ENCODE measurements at places on chromosomes 1 and 21. TPM values are rescaled to one million over a fixed set of nuclear protein-coding genes. Genes with fewer than 3 reads are reported as not detected.

DNA sequence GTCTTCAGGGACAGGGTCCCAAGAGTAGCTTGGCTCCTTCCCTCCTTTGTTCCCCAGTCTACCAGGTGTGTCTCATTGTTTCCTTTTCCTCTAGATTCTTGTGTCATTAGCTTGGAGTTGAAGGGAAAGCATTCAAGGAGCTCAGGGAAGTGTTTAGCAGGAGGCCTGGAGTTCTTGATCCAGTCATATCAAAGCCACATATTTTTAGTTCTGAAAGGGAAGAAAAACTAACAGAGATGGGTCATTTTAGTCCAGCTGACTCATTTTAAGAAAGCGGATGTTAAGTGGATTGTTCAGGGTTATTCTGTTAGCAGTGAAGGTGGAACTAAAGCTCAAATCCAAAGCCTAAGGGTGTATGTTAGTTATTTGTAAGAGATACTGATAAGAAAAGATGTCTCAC, 721 bp downstream of the C1orf54 start:
- no peak for DNase-seq

PRELP gene
- 128 TPM for total RNA-seq

DNA sequence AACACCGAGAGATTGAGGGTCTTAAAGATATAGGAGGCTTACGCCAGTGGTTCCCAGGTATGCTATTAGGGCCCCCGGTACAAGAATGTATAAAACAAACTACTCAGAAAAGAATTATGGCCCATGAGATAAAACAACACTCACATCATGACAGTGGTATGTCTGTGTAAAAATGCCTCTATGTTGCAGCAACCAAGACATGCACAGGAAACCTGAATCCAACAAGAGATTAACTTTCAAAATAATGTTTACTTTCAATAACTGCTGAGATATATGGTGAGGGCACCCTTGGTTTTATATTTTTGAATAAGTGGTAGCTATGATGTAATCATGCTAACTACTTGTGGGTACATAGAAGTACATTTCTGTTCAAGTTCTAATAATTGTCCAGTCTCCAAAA, 74.9 kb downstream of the PUM1 start:
- no peak for DNase-seq

- no peak for DNase-seq
Measured at GRCh38 chr1:116234429-116234828, 123.2 kb downstream of the MAB21L3 start.

POFUT2 gene
- 38.3 TPM for total RNA-seq

- DNase-seq: no peak
Measured at GRCh38 chr1:234538062-234538731, 59.2 kb upstream of the TARBP1 start.

GRCh38 chr1:28200234-28200873, 23.9 kb upstream of the PTAFR start:
- no peak for DNase-seq

DNA sequence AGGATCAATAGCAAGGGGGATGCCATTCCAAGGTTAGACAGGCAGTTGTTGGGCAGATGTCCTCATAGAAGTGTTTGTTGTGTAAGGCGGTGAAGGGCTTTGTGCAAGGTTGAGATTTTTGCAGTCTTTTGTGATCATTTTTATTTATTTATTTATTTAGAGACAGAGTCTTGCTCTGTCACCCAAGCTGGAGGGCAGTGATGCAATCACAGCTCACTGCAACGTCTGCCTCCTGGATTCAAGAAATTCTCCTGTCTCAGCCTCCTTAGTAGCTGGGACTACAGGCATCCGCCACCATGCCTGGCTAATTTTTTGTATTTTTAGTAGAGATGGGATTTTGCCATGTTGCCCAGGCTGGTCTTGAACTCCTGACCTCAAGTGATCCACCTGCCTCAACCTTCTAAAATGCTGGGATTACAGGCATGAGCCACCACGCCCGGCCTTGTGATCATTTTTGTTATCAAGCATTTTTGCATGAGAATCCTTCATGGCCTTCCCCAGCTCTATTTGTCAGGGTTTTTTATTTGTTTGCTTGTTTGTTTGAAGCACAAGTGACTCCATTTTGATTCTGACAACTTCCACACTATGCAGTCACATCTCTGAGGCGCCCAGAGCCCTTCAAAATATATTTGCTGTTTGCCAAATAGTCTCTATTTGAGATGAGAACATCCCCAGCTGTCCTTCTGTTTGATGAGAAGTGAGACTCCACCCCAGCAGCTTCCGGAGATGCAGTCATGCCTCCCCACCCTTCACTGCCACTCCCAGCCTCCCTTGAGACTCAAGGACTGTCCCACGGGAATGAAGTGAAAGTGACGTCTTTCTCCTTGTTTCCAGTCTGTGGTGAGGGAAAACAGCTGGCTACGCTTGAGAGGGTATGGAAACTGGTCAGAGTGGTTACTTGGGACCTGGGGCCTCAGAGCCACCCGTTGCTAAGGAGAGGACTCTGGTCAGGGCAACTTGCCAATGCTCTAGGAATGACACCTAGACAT, 38.0 kb downstream of the TMEM50B start:
- DNase-seq: no peak

EXOC8 gene
- total RNA-seq: 11.5 TPM

GRCh38 chr1:214688891-214689290, 85.9 kb downstream of the CENPF start:
- DNase-seq: peak; percentile 27

- DNase-seq: no peak
Measured at GRCh38 chr1:211788626-211789025, 41.9 kb downstream of the LPGAT1 start.

Data from vagina (tissue), 2 donors.